Tibial nerve (tissue), 4 donors: ENCODE measurements at places on chromosomes 5 and 9.

DNA sequence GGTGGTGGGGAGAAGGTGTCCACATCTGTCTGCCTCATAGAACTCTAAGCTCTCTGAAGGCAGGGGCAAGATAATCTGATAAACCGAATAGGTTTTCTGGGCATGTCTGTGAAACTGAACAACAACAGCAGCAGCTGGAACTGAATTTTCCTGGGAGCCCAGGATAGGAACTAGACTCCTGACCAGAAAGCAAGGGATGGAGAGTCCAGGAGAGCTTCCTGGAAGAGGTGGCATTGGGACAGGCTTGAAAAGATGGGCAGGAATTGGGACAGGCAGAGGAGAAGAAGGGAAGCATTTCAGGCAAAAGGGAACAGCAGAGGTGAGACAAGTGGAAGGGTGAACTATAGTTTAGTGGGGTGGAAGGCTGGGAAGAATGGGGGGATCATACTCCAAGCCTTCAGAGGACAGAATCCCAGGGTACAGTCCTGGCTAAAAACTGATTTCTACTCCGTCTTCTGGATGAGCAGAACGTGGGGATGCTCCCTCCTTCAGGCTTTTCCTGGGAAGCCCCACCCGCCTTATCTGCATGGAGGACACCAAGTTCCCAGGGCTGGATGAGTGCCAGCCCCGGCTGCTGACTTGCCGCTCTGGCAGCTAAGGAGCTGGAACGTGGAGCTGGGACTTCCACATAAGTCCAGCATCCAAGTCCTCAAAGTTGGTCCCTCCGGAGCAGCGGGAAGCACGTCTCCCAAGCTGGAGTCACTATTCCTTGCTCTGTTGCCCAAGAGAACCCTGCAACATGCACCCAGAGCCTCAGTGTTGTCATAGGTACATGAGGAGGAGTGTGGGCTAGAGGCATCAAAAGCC, 13.9 kb upstream of the KIF12 start:
- DNase-seq: peak; percentile 70

- DNase-seq: no peak
These were observed 5.2 kb downstream of the OLFML2A start for GRCh38 chr9:124781967-124782660.

GRCh38 chr9:23117616-23118015, 671.0 kb downstream of the DMRTA1 start:
- no peak for DNase-seq

GRCh38 chr9:127390563-127390962, 6.4 kb upstream of the SLC2A8 start:
- no peak for DNase-seq

DNA sequence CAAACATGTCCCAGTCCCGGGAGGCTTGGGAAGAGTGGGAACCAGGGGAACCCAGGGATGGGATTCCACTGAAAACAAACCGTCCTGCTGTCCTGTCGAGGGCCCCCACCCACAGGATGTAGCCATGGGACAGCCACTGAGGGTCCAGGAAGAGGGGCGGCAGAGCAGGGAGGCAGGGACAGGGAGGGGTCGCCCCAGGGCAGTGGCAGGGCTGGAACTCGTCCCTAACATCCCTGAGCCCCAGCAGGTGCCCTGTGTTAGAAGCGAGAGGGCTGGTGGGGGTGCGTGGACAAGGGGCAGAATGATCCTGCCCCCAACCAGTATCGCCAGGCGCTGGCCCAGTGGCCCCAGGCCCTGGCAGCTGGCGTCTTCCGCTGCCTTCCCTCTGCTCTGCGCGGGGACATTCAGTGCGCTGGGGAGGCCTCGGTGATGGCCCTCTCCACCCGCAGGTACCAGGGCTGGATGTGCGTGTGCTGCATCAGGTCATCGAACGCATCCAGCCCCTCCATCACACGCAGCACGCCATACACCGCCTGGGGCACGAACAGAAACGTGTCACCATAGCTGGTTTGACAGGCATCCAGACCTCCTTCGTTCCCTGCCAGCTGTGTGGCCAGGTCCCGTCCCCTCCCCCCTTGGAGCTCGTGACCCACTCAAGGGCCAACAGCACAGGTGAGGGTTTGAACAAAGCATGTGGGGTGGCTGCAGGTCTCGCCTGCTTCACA, 6.6 kb downstream of the PTGES2 start:
- DNase-seq: no peak

DNA sequence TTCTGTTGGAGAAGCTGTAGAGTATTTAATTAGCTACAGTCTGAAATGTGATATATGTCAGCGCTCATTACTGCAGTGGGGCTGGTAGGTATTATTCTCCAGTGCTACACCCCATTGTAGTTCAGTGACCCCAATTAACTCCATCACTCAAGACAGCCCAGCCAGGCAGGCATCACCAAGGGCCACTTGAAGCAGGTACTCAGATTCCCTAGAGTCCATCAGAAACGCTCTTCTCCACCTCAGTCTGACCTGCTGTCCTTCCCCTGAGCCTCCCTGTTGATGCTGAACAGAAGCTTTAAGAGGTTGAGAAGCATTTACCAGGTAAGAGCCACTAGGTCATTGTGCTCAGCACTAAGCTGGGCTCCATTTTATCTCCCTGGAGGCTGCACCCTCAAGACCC, 71.8 kb downstream of the GALNT10 start:
- no peak for DNase-seq
